ENCODE measurements at places on chromosomes 4 and X.

DNA sequence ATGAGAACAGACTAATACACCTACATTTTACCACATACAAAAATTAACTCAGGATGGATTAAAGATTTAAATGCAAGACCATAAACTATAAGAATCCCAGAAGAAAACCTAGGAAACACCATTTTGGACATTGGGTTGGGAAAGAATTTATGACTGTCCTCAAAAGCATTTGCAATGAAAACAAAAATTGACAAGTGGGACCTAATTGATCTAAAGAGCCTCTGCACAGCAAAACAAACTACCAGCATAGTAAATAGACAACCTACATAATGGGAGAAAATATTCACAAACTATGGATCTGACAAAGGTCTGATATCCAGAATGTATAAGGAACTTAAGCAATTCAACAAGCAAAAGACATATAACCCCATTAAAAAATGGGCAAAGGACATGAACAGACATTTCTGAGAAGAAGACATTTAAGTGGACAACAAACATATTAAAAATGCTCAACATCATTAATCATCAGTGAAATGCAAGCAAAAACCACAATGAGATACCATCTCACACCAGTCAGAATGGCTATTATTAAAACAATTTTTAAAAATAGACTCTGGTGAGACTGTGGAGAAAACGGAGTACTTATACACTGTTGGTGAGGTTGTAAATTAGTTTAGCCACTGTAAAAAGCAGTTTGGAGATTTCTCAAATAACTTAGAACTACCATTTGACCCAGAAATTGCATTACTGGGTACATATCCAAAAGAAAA, 221.7 kb upstream of the DIPK2B start:
- DNase-seq = no peak

DNA sequence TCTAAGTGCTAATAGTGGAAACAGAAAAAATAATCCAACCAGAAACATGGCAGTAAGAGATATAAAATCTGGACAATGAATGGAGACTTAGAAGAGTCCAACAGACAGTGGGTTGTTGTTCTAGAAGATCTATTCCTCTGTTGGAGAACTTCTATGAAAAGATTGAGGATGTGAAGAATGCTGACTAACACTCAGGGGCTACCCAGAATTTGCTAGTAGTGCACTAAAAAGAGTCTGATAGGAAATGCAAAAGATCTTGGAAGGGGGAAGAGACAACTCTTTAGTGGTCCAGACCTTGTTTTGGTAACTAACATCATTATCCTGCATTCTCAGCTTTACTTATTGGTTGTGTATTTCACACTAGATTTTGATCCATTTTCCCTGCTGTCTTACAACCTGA, 77.9 kb downstream of the SMARCA1 start:
- DNase-seq = no peak

DNA sequence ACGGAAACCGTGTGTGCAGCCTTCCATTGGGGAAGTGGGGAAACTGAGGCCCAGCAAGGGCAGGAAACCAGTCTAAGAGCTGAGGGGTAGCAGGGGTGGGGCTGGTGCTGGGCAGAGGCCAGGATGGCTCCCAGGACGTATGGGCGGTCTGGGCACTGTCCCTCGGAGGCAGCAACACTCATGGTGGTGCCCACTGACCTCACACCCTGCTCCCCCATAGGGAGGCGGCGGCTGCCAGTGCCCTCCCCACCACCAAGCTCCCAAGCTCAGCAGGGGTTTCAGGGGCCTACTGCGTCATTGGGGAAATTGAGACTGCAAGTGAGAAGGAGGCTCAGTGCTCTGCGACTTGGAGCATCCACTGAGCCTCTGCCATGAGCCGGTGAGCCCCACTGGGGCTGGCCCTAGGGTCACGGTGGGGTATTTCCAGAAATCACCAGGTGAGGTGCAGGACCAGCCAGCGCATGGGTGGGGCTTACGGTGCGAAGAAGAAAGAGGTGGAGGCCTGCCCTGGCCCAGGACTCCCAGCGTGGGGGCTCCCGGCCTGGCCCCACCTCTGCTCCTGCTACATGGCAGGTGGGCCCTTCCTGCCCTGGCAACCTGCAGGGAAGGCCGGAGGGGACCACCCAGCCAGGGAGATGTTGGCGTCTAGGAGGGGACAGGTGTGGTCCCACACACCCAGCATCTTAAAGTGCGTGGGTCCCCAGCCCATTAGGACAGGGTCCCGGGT, 915 bp downstream of the MSANTD1 start:
- DNase-seq = no peak

DNA sequence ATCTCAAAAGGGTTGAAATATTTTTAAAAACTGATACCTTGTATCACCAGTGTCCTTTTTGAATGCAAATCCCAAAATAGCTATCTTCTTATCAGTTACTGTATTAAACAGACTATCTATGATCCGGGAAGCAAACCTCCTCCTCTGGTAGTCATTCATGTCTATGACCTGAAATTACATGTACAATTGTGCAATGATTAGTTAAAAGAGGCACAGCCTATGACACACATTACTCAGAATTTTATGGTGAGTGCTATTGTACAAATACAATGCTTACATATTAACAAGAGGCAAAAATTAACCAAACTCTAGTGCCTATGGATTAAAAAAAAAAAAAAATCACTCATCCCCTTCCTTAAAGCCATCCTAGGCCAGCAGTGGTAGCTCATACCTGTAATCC, 21.7 kb downstream of the UGDH start:
- DNase-seq = no peak

GRCh38 chrX:21865436-21865835, 9.6 kb downstream of the YY2 start:
- no peak for DNase-seq

DNA sequence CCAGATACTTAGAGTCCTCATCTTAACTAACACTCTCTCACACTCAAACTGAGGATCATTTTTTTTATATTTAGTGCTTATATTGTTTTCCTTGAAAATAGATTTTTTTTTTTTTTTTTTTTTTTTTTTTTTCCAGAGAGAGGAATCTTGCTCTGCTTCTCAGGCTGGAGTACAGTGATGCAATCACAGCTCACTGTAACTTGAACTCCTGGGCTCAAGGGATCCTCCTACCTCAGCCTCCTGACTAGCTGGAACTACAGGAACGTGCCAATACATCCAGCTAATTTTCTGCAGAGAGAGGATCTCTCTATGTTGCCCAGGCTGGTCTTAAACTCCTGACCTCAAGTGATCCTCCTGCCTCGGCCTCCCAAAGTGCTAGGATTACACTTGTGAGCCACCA, 650.3 kb upstream of the ATOH1 start:
- no peak for DNase-seq

GRCh38 chrX:38318606-38319005, 8.7 kb downstream of the RPGR start:
- no peak for DNase-seq

DNA sequence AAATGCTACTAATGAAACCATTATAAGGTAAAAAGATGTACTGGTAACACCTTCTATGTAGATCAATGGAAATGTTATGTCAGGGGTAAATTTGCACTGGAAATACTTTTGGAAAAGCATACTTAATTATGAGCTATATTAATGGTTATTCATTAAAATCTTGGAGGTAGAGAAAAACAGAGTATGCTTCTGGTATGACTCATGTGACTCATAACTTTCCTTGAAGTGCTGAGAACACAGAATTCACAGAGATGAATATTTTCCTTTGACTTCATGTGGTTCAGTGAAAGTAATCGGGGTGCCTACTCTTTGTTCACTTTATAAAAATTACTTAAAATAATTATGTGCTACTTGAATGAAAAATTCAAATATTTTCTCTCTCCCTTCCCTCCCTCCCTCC, 254.2 kb downstream of the KCTD8 start:
- DNase-seq = no peak

GRCh38 chr4:114281164-114281960, 301.9 kb upstream of the ARSJ start:
- DNase-seq = no peak

DNA sequence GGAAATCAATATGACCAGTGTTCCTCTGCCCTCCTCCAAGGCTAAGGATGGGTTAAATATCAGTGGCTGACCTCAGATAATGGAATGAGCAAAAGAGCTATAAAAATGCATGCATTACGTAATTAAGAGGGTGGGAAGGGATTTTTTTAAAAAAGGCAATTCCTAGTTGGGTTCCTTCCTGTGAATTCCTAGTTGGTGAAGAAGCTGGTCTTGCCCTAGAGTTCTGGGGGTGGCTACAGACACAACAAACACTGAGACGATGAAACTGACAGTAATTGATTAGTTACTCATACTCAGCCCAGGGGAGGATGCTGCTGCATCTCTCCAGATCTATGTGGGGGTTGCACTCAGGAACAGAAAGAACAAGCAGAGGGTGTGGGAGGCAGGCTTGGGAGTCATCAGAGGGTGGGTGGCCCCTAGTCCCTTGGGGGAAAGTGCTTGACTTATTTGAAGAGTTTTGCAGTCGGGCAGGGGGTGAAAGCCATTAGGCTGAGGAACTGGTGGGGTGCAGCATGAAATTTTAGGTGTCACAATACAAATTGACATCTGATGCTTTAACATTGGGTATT, 662.0 kb upstream of the FRG1 start:
- no peak for DNase-seq

DNA sequence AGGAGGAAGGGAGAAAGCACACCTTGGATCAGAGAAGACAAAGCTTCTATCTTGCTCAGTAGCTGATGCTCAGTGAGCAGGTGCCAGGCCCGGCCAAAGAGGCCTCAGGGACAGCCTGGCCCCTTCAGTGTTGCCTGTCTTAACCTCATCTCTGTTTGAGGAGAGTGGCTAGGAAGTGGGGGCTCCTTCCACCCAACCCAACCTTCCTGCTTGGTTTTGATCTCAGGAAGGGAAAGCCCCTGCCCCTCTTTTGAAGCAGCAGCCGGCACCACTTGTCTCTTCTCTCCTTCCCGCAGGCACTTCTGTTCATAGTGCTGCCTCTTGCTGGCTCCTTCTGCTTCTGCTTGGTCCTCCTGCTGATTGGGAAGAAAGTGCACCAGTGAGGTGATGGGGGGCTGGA, 2.4 kb upstream of the AFF2 start:
- DNase-seq = no peak

GRCh38 chr4:139587446-139587845, 31.4 kb upstream of the SETD7 start:
- DNase-seq = no peak

DNA sequence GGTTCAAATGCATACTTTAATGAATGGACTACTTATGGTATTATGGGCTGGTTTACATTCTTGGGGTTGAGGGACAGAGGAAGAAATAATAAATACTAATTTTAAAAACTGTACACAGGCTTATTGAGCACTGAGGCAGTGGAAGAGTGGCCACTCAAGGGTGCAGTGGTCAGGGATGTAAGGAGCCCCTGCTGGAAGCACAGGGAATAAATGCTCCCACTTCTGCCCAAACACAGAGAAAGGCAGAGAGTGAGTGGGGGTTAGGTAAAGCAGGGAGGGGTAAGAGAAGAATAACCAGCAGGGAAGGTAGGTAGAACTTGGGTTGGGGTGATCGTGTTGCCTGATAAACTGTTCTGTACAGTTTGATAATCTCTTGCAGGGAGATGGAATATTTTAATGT, 60.0 kb downstream of the GAB1 start:
- DNase-seq = no peak

DNA sequence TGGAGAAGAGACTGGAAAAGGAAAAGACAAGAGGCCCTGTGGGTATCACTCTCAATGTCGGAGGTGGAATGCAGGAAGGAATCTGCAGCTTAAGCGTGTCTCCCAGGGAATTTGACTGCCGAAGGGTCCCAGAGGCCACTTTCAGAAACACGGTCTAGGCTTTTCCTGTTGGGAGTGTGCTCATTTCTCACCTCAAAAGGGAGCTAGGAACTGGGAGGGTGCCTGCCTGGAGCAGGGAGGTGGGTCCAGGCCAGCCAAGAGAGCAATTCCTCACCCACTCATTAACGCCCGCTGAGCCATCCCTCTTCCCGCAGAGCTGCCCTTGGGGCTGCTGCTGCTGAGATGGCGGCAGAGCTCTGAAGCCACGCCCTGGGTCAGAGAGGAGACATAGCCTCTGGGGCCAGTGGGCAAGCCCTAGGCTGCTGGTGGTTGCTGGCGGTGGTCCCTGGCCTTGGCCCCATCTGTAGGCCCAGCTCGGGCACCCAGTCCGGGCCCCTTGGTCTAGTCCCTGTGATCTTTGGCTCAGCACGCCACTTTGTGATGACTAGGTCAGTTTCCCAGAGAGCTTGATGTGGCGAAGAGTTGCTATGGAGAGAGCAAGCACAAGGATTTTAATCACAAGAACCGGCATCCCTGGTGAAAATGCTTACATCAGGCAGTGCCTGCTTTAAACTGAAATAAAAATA, 4.1 kb downstream of the ZNF185 start:
- DNase-seq = no peak

GRCh38 chr4:107774681-107775080, 50.1 kb upstream of the SGMS2 start:
- no peak for DNase-seq

GRCh38 chr4:38205261-38205660, 245.1 kb downstream of the PTTG2 start:
- no peak for DNase-seq

- no peak for DNase-seq
Observed at GRCh38 chr4:60657807-60658206, 542.3 kb upstream of the ADGRL3 start.

DNA sequence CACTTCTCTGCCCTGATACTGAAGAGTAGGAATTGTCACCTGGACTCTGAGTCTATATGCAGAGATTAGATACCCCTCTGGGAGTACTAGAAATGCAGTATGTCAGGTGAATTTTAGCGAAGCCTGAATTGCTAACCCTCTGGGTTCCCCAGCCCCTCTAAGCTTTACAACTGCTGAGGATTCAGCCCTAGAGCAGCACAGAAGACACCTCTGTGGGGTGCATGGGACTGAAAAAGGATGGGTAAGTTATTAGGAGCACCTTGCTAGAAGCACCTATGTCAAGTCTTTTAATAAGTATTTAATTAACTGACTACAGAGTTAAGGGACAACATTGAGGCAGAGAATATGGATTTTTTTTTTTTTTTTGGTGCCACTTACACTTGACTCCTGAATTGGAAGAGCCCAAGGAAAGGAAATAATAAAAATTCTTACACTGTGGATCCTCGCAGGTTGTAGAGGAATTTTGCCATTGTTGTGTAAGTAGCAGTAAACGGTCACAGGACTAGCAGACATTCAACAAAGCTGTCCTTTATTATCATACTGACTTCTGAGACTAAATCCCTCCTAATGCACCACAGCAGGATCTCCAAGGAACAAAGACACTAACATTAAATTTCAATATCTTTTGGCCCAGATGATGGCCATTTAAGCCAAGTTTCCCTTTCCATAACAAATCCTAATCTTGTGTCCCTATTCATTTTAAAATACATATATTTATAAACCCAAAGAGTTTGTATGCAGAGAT, 253.2 kb downstream of the ANKRD50 start:
- DNase-seq = no peak

- DNase-seq = peak; percentile 45
Observed at GRCh38 chrX:47619486-47620302, at the start of gene SYN1. TSS of gene SYN1 (minus strand) at chrX:47619857. CDS start at chrX:47619728, 129 bp downstream.

DNA sequence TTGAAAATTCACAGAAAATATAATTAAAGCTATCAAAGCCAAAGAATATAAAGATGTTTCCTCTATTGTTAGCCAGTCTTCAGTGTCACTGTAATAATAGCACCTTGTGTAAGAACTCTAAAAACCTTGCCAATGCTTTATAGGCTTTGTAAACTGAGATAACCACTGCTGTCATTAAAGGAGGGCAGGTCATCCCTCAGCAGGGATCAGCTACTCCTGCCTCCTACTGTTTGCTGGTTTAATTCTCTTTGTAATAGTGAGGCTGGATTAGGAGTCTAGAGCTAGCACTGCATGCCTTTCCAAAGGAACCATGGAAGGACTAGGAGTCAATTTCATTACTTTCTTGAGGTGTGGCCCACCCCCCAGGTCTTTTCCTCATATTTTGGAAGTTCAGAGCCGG, 46.2 kb downstream of the FHIP1A start:
- no peak for DNase-seq
